Fibroblast of skin of left quadriceps (primary cell): ENCODE measurements at places on chromosomes 12 and 14.

DNA sequence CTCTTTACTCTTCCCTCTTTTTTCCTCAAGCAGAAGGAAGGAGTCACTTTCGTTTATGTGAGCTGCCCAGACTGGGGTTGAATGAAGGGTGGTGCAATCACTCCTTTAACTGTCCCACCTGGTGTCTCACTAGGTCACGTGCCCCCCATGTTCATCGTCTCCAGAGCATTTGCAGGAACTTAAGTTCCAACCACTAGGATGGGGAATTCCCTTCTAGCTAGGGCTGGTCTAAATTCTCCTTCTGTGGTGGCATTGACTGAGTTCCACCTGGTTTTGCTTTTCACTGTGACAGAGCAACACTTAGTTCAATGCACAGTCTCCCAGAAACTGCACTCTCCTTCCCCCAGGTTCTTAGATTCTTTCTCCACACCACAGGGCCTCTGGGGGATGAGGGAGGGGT is 9.5 kb downstream of the FANCM start:
- DNase-seq: no peak

- DNase-seq: no peak
Measured at GRCh38 chr12:132834181-132834711, 5.6 kb upstream of the GOLGA3 start.

- no peak for DNase-seq
Measured at GRCh38 chr14:58771016-58771415, 133.3 kb downstream of the DACT1 start.

GRCh38 chr14:104140213-104140462 is 1.8 kb downstream of the KIF26A start:
- no peak for DNase-seq

DNA sequence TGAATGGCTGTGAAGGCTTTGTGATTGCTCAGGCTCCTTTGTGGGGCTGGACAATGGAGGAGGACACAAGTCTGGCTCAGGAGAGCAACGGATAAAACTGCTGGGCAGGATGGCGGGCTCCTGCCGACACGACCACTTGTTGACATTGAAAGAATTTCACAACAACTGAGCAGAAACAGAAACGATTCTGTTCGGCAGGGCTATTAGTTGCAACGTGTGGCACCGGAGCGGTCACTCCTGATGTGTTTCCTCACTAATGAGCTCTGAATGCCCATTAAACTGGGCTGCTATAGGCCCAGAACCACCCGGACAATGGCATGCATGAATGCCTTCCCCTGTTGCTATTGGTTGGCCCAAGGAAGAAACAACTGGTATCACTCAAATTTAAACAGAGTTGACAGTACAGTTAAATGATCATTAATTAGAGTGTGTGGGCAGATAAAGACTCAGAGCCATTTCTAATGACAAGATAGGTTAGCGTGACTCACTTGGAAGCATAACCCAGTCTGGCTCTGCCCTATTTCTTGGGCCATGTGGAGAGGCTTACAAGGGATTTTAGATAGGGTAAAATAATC is 142.9 kb downstream of the ASCL1 start:
- no peak for DNase-seq

GRCh38 chr14:26887847-26888246 is 290.0 kb upstream of the NOVA1 start:
- DNase-seq: no peak

- DNase-seq: peak; percentile 83
Measured at GRCh38 chr12:69655616-69656340, 43.3 kb downstream of the BEST3 start.

- DNase-seq: no peak
Measured at GRCh38 chr12:14989790-14990189, 16.9 kb downstream of the PDE6H start.

- DNase-seq: no peak
Measured at GRCh38 chr14:102486513-102487203, 22.9 kb downstream of the ANKRD9 start.

DNA sequence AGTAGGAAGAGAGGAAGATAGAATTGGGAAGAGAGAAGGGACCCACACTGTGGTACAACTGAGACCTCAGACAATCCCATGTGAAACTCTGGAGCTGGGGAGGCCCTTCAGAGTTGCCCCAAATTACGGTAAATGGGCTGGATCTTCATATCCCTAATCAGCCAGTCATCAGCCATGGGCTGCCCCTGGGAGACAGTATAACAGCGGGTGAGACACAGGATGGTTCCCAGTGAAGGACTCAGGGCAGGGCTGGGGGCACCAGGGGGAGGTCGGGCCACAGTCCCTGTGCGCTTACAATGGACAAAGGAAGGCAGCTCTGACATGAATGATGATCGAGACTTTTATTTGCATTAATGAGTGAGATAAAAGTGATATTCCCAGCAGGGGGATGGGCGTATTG is 74.2 kb upstream of the BDKRB2 start:
- DNase-seq: no peak

DNA sequence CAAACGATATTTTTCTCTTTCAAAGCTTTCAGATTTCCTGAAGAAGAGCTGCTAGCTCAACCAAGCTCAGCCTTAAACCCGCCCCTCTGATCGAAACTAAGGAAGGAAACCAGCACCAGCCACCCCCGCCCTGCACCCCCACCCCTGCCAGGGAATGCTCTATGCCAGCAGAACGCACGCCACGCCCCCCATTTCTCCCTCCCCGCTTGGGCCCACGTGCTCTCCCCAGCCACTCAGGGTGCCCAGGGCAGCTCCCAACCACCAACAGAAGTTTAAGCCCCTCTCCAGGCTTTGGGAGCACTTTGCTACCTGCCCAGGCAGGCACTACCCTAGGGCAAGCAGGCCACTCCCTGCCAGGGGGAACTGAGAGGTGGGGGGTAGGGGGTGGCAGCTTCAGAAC is 18.8 kb upstream of the KRT78 start:
- DNase-seq: no peak

GRCh38 chr14:71711125-71711524 is 221.1 kb upstream of the RGS6 start:
- no peak for DNase-seq

- no peak for DNase-seq
Measured at GRCh38 chr14:100011628-100012325, 53.4 kb upstream of the EVL start.

DNA sequence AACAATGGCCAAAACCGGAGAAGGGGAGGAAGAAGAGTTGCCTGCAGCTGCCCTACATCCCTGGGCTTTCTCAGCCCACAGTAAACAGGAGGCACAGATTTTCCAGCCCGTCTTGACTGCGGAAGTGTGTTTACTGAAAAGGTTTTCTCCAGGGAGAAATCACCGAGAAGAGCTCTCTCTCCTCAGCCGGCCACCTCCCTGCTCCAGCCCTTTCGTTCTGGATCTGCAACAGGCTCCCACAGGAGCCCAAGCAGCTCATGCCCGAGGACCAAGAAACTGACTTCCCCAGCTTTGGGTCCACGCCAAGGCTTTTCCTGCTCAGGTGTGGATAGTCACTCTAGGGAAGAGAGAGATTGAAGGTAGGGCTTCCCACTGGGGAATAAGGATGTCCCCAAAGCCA is 61.7 kb downstream of the BCL11B start:
- DNase-seq: no peak

DNA sequence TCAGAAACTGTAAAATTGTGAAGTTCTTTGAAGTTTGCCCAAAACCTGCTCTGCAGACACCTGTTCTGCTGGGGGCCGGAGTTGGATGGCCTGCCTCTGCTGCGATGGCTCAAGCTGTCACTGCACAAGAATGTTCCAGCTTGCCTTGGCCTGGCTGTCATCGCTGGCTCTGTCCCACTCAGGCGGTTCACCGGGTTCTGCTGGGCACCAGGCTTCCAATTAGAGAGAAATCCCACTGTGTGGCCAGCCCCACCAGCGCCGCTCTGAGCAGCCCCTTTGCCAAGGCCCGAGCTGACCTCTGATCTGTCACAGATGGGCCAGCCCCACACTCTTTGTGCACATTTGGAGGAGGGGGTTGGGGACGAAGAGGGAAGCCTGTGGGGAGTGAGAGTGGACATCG is 71.7 kb upstream of the GPATCH2L start:
- no peak for DNase-seq

- DNase-seq: no peak
Measured at GRCh38 chr14:29838752-29839151, 88.9 kb downstream of the PRKD1 start.

DNA sequence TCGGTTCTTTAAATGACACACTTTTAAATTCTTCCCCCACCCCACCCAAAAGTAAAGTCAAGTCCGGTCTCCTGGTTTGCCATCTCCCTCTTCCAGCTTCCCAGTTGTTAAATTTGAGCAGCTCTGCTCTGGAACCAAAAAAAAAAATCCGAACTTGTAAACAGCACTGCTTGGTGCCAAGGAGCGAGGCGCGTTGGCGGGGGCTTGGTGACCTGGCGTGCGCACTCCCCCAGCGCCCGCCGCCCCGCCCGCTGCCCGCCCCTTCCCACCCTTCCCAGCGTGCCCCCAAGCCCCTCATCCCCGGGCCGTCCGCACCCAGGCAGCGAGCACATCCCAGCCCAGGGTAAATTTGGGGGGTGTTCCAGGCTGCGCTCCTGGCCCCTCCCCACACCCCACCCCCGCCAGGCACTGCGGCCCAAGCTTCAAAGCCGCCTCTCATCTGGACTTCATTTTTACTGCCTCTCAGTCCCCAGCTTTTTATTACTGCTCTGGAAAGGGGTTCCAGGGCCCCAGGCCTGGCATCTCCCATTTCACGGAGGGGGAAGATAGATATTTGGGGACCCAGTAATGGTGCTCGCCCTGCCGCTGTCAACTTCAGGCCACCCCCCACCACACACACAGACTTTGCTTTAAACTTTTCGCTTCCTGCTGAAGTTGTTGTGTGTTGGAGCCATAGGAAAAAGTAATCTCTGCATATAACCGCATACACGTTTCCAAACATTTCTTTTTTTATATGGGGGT is 11.7 kb upstream of the ITGB7 start:
- no peak for DNase-seq

GRCh38 chr14:48598458-48598857 is 923.1 kb upstream of the MDGA2 start:
- DNase-seq: no peak

GRCh38 chr12:93122569-93123091 is 193.5 kb upstream of the EEA1 start:
- no peak for DNase-seq

GRCh38 chr14:100602621-100603230 is 15.5 kb upstream of the BEGAIN start:
- DNase-seq: no peak

DNA sequence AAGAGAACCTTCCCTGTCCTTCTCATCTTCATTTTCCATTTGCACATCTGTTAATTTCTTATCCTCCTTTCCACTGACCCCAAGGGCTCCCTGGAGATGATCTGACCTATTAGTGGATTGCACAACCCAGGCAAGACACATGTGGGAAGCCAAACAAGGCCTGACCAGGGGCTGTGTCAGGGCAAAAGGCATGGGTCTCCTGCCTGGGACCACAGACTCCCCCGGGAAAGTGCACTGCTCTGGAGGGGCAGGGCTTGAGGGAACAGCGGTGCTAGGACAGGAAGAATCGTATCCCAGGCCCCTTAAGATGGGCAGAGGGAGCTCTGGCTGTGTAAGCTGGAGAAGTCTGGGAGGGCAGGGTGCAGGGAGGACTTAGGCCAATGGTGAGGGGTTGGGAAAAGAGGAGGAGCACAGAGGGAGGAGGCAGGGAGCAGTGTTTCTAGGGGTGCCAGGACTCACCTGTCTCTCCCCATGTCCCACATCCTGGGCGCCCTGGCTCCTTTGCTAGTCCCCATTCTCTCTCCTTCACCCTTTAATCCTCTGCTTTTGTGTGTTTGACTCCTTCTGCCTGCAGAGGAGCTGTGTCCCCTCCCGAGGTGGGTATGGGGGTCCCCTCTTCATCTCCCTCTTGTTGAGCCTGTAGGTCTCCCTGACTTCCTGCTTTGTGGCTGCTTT is 25.3 kb downstream of the PLEKHG3 start:
- no peak for DNase-seq

DNA sequence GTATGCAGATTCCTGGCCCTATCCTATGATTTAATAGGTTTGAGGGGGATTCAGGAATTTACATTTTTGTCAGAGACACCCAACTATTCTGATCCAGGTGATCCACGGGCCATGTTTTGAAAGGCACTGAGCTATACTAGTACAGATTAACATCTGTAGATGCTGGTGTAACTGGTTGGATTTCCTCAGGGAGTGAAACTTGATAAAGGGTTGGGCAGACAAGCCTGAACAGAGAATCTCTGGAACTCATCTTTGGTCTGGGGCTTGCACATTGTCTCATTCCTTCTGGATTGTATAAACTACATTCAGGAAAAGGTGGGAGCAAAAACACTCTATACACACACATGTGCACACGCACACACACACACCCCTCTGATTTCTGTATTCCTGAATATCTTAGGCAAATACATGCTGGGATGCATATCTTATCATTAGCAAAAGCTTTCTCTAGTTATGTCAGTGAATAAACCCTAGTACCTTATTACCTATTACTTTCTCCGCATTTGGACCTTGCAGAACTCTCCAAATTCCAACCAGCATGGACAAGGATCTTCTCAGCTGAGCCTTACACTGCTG is 104.6 kb downstream of the SLC38A1 start:
- no peak for DNase-seq

- DNase-seq: no peak
Measured at GRCh38 chr14:103318750-103319419, 15.2 kb upstream of the EIF5 start.

GRCh38 chr14:85172290-85172689 is 357.7 kb upstream of the FLRT2 start:
- DNase-seq: no peak

DNA sequence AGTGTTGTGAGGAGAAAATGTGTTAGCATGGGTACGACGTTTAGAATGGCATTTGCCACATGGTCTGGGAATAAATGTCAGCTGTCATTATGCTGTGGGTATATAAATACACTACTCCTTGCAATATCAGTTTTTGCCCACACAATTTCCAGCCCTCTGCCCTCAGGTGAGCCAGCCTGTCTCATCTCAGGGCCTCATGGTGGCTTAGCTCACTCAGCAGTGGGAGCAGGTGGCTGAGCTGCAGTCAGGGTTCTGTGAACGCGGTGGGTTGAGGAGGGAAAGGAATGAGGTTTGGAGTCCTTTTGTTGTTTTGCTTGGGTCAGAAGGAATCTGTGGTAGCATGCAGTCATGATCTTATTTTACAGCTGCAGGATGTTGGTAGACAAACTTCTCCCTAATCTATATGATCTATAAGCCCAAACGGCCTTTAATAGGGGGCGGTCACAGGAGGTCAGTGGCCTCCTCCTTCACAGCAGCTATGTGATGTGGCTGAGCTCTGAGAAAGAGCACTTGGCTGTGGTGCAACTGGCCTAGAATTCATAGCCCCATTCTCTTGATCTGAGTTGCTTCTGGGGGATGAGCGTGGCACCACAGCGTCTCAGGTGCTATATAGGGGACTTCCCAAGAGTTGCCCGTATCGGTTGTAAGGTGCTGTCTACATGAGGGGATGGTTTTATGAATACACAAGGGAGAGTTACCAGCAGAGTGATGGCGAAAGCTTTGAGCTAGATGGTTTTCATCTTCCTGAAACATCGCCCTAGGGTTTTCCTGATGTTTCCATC is 27.8 kb upstream of the KCNA5 start:
- DNase-seq: no peak

- DNase-seq: no peak
Measured at GRCh38 chr12:80917651-80918050, 20.1 kb downstream of the LIN7A start.
